ENCODE measurements at places on chromosomes 3 and 15. TPM values are rescaled to one million over a fixed set of nuclear protein-coding genes. Genes with fewer than 3 reads are reported as not detected.
A peak's percentile ranks its signal among the peaks of the same experiment; 100 is the strongest.

Gene SLC22A13
- not detected for total RNA-seq

Gene GPR87
- total RNA-seq = 0.30 TPM

Gene ULK4
- 9.4 TPM for total RNA-seq

Gene POC1A
- total RNA-seq = 2.6 TPM

Gene WWTR1
- total RNA-seq = 119 TPM

Gene LYZL4
- total RNA-seq = not detected

Gene USP50
- not detected for total RNA-seq

Gene TSEN2
- total RNA-seq = 21.0 TPM

Gene AADACL2
- not detected for total RNA-seq

Gene VIPR1
- total RNA-seq = 577 TPM

Gene DUOXA2
- total RNA-seq = not detected

- H3K36me3 ChIP-seq = no peaks in the 10 kb centered on the region
- no peaks in the 10 kb centered on the region for H3K4me1 ChIP-seq
- no peak overlapping the region for H3K4me3 ChIP-seq
- H3K27ac ChIP-seq = no peak overlapping the region
These were observed 263.7 kb upstream of the THBS1 start for GRCh38 chr15:39317225-39317624.

DNA sequence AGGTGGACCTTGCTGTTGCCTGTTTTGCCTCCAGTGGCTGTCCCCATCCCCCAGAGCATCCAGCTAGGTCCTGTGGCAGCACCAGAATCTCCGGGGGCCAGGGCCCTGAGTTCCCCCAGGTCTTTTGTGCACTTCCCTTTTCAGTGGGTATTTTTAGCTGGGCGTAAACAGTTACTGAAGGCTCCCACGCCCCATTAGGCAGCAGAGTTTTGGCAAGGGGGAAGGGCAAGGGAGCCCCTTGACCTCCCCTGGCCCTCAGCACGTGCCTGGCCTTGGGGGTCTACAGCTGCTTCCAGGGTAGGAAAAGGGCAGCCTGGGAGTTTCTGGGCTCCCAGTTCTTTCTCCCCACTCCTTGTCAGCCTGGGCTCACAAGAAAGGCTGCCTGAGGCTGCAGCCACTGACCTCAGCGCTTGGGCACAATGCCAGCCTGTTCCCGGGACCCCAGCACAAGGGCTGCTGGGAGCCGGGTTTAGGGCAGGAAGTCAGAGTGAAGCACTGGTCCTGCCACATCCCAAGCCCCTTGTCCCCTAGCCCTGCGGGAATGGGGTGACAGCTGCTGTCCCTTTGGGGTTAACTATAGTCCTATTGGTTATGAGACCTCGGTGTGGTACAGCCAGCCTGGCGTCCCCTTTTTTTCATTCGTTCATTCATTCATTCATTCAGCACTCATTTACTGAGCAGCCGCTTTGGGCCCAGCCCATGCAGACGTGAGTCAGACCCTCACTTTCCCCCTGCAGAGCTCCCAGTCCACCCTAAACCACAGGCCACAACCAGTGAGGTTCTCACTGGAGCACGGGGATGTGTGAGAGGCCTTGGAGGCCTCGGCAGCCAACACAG is 8.4 kb downstream of the CSK start:
- H3K27me3 ChIP-seq = no peaks in the 10 kb centered on the region
- H3K4me1 ChIP-seq = peaks cover 83% of the 10 kb centered on the region
- H3K36me3 ChIP-seq = no peaks in the 10 kb centered on the region
- peak; percentile 69 for DNase-seq
- H3K4me3 ChIP-seq = no peak overlapping the region

DNA sequence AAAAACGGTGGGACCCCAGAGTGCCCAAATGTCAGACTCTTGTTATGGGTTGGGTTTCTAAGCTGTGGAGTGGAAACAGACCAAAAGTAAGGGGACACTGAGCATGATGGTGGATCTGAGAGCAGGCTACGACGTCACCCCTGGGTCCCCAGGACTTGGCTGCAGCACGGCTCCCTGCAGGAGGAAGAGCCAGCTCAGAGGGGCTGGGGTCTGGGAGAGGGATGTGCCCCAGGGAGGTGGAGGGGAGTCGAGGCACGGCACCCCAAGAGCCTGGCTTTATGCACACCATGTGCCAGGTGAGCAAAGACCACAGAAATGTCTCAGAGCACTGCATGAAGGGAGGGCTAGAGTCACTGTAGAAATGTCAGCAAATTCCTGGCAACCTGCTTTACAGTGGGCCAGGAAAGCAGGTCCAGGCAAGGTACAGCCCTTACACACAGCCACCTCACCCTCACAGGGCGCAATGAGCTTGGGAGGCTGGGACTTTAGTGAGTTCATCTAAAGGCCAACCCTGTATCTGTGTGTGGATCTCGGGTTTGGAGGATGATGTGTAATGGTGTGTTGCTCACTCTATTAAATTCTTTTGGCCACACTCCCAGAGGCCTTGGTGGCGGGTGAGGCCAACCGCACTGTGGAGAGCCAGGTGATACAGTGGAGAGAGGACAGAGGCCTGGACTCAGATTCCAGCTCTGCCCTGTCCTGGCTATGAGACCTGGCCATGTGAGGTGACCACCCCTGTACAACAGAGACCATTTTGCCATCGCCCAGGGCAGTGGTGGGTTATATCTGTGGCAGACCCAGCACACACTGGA is 14.1 kb downstream of the CTSH start:
- peaks cover 42% of the 10 kb centered on the region for H3K4me1 ChIP-seq
- no peak overlapping the region for H3K27ac ChIP-seq
- H3K4me3 ChIP-seq = no peak overlapping the region
- H3K36me3 ChIP-seq = peaks cover 87% of the 10 kb centered on the region
- no peak for DNase-seq

DNA sequence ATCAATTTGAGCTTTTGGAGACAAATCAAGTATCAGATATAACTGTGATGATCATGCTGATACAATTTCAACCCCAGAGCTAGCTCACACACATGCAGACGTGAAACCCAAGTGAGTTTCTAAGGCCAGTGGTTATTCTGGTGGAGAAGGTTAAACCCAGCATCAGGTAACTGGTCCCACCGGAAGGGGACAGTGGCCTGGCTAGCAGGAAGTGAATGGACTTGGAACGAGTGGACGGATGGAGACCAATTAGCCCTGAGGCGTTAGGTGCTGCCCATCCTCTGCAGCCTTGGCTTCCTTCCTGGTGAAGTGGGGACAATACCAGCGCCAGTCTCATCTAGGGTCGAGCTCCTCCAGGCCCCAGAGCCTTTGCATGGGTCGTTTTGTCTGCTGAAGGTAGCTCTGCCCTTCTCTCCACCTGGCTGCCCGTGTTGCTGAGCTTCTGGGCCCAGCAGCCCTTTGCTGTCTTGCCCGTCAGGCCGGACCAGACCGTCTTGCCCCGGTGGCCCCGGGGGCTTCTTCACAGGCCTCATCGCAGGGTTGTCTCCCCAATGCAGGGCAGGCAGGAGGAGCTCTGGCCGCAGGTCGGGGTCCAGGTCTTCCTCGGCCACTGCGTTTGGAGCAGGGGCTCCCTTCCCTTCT is 915 bp upstream of the KCTD6 start:
- no peaks in the 10 kb centered on the region for H3K27me3 ChIP-seq
- no peaks in the 10 kb centered on the region for H3K36me3 ChIP-seq
- peak overlapping the region; percentile 55 for H3K27ac ChIP-seq
- peaks cover 24% of the 10 kb centered on the region for H3K4me1 ChIP-seq

DNA sequence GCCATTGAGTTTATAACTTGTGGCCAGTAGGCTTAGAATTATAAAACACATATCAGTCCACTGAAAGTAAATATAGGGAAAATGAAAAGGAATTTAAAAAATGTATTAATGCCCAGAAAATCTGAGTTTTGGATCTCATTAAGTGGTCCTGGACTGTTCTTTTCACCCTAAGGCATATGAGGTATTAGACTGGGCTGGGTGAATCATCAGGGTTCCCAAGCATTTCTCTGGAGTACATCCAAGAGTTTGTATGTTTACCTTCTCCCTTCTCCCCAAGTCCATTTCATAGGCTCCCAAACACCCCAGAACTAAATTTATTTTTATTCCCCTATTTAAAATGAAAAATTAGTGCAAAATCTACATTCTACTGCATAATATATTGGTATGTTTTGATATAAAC is 31.9 kb upstream of the SPTSSB start:
- DNase-seq = no peak
- H3K4me1 ChIP-seq = no peaks in the 10 kb centered on the region
- H3K27me3 ChIP-seq = no peaks in the 10 kb centered on the region
- H3K27ac ChIP-seq = no peak overlapping the region

- peaks cover 3% of the 10 kb centered on the region for H3K4me1 ChIP-seq
- no peak overlapping the region for H3K4me3 ChIP-seq
- H3K36me3 ChIP-seq = no peaks in the 10 kb centered on the region
- DNase-seq = no peak
- no peaks in the 10 kb centered on the region for H3K27me3 ChIP-seq
These were observed 392.5 kb upstream of the RARB start for GRCh38 chr3:25035526-25035925.

GRCh38 chr15:67556976-67557570 is 14.6 kb downstream of the MAP2K5 start:
- no peak overlapping the region for H3K4me3 ChIP-seq
- no peaks in the 10 kb centered on the region for H3K27me3 ChIP-seq
- H3K4me1 ChIP-seq = no peaks in the 10 kb centered on the region

DNA sequence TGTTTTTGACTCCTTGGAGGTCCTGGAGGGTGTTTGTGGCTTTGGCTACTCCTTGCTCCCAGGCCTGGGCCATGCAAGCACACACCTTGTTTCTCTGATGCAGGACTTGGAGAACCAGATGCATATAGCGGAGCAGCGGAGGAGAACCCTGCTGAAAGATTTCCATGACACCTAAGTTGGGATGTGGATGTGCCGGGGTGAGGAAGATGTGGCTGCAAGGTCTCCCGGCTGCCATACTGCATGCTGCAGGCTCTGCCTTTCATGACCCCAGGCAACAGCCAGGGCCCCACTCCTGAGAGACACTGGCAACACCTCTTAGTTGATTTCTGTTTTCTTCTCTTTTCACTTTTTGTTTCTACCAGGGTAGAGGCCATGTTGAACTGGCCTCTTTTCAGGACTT is 6.9 kb upstream of the P4HTM start:
- H3K4me3 ChIP-seq = no peak overlapping the region
- no peak overlapping the region for H3K27ac ChIP-seq
- no peak for DNase-seq

GRCh38 chr3:193743702-193744047 is 150.7 kb downstream of the OPA1 start:
- H3K27me3 ChIP-seq = no peaks in the 10 kb centered on the region
- H3K4me1 ChIP-seq = no peaks in the 10 kb centered on the region
- H3K4me3 ChIP-seq = peak overlapping the region; percentile 0

- peak overlapping the region; percentile 48 for H3K27ac ChIP-seq
- no peaks in the 10 kb centered on the region for H3K27me3 ChIP-seq
- no peaks in the 10 kb centered on the region for H3K36me3 ChIP-seq
- no peak overlapping the region for H3K4me3 ChIP-seq
These were observed 5.3 kb downstream of the FAM174B start for GRCh38 chr15:92650256-92650655.

DNA sequence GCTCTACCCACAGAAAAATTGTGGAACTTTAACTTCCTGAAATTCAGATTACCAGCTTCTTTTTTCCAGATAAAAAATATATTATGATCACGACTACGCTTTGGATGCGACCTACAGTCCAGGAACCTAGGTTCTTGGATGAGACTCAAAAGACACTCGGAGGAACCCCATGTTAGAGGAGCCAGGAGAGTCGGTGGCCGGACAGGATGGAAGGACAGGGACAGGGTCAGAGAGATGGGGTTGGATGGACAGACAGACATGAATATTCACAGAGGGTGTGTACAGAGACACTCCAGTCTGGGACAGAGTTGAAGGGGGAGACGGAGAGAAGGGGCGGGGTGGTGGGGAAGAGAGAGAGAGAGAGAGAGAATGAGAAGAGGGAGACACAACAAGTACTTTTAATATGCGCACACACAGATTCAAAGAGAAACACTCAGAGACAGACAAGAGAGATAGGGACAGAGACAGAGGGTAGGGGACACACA is 9.5 kb downstream of the FAM3D start:
- no peak for DNase-seq
- H3K27me3 ChIP-seq = no peaks in the 10 kb centered on the region
- no peak overlapping the region for H3K4me3 ChIP-seq
- no peaks in the 10 kb centered on the region for H3K4me1 ChIP-seq
- H3K27ac ChIP-seq = no peak overlapping the region

- no peak overlapping the region for H3K27ac ChIP-seq
- no peaks in the 10 kb centered on the region for H3K36me3 ChIP-seq
- H3K4me3 ChIP-seq = no peak overlapping the region
- no peak for DNase-seq
- no peaks in the 10 kb centered on the region for H3K27me3 ChIP-seq
- no peaks in the 10 kb centered on the region for H3K4me1 ChIP-seq
These were observed 19.1 kb downstream of the SLC6A20 start for GRCh38 chr3:45777111-45777745.
